ENCODE measurements at places on chromosomes 3 and 15. TPM values are rescaled to one million over a fixed set of nuclear protein-coding genes. Genes with fewer than 3 reads are reported as not detected.

- DNase-seq: no peak
Observed at GRCh38 chr15:70164156-70164900, 66.6 kb upstream of the TLE3 start.

GRCh38 chr3:155138677-155139076 lies 58.6 kb downstream of the MME start:
- DNase-seq: no peak

DNA sequence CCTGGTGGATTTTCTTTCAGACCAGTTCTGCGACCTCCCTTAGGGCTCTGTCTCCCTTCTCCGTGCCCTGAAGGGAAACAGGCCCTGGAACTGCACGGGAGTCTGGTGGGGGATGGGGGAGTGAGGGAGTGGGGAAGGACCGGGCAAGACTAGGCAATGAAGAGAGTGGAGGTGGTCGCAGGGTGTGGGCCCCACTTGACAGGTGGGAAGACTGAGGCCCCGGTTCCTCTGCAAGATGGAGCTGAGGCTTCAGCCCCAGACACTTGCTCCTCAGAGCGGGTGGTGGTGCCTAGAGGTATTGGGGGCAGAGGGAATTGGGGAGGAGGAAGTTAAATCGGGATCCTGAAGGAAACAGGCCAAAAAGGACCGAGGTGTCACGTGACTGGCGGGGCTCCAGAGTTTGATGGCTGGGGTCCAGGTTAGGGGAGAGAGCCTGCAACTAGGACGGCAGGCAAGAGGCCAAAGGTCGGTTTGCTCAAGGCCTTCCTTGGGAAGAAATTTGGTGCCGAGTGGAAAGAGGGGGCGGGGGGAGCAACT lies 597 bp upstream of the CAMK1 start:
- DNase-seq: no peak

Gene LXN
- 4.7 TPM for total RNA-seq

Measured in H1 (cell line).